HT1080 (cell line): ENCODE measurements at places on chromosomes 16 and 17. TPM values are rescaled to one million over a fixed set of nuclear protein-coding genes. Genes with fewer than 3 reads are reported as not detected.
A peak's percentile ranks its signal among the peaks of the same experiment; 100 is the strongest.

The NTN3 gene
- total RNA-seq = not detected in 2 replicates

- DNase-seq = peak; percentile 61
Observed at GRCh38 chr16:87436225-87437172, 44.4 kb downstream of the MAP1LC3B start.

The ZFHX3 gene
- 2.7 and 3.0 TPM in 2 replicates for total RNA-seq

DNA sequence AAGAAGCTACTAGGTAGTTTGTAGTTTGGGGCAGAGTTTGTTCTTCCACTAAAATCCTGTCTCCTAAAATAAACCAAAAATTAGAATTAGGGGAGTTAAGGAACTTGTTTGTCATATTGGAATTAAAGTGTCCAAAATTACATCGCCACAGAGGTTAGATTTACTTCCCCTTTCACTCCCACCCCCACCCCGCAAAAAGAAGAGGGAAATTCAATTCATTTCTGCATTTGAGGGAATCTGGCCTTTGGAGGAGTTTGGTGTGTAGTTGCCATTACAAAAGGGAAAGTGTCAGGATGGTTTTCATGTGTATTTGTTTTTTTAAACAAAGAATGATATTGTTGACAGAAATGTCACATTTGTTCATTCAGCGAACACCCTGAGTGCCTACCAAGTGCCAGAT is 5.8 kb downstream of the TMEM97 start:
- DNase-seq = no peak

The RNU2-1 gene
- total RNA-seq = not detected in 2 replicates

The CIBAR2 gene
- not detected in 2 replicates for total RNA-seq

The STX1B gene
- 1.0 and 2.1 TPM in 2 replicates for total RNA-seq

The BCAS3 gene
- 2.3 and 8.0 TPM in 2 replicates for total RNA-seq

- no peak for DNase-seq
Observed at GRCh38 chr17:76434870-76435269, 18.1 kb downstream of the UBE2O start.

DNA sequence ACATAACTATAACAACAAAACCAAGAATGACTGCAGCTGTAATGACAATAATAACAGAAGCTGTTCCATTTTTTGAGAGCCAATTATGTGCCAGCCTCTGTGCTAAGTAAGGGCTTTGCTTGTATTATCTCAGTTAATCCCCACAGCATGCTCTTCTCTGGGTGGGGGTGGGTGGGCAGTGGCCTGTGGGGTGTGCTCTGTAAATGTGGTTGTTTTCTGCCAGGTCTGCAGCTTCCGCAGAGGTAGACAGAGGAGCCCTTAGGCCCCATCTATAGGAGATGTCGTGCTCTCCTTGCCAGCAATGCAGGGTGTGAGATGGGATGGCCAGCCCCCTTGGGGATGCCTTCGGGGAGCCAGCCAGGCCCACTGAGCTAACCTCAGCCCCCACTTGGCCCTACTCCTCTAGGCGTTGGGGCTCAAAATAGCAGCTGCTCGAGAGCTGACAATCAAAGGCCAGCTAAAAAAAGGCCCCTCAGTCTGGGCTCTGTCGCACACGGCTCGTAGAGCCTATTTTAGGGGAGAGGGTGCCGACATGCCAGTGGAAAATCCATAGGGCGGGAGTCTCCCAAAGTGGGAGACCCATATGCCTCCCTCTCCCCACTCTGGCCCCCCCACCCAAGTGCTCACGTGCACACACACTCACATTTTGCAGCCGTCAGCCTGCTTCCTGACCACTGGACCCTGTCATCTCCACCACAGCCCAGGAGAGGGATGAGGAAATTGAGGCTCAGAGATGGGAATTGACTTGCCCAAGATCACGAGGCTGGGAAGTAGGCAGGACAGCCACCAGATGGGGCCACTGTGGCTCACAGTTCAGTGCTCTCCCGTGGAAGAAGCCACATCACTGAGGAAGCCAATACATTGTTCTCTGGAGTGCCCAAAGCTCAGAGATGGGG is 15.8 kb downstream of the CDH16 start:
- no peak for DNase-seq

The TLCD3A gene
- 27.0 and 39.4 TPM in 2 replicates for total RNA-seq

The PCTP gene
- 7.9 and 8.1 TPM in 2 replicates for total RNA-seq

GRCh38 chr17:8838551-8839095 is 28.9 kb downstream of the PIK3R6 start:
- no peak for DNase-seq

The LRRC37A gene
- 1.2 and 1.4 TPM in 2 replicates for total RNA-seq

DNA sequence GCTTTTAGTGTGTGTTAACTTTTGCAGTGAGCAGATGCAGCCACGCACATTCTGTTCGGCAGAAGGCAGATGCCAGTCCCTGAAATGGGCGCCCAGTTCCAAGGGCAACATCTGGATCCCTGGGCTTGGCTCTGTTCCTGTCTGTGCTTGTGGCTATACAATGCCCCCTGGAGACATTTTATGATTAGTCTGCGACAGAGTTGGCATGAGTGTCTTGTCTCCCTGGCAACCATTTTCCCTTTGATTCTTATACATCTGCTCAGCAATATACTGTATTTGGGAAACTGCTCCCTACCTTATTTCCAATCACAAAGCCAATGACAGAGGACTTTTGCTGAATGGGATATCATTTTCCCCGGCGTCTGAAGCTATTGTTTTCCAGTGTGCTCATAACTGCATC is 1629.5 kb upstream of the GOT2 start:
- no peak for DNase-seq

DNA sequence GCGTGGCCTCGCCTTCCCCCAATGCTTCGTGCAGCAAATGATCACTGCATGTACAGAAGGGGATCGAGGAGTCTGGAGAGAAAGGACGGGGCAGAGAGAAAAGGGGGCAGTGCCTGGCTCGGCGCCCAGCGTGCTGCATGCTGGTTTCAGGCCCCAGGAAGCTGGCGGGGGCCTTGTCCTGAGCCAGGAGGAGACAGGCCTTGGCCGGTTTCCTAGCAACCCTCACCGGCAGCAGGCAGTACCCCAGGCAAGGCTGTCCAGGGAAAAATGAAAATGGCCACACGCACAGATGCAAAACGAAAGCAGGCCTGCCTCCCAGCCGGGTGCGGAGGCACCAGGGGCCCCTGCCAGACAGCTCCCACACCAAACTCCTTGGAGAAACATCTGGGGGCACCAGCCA is 126.3 kb downstream of the ZFHX3 start:
- DNase-seq = no peak

DNA sequence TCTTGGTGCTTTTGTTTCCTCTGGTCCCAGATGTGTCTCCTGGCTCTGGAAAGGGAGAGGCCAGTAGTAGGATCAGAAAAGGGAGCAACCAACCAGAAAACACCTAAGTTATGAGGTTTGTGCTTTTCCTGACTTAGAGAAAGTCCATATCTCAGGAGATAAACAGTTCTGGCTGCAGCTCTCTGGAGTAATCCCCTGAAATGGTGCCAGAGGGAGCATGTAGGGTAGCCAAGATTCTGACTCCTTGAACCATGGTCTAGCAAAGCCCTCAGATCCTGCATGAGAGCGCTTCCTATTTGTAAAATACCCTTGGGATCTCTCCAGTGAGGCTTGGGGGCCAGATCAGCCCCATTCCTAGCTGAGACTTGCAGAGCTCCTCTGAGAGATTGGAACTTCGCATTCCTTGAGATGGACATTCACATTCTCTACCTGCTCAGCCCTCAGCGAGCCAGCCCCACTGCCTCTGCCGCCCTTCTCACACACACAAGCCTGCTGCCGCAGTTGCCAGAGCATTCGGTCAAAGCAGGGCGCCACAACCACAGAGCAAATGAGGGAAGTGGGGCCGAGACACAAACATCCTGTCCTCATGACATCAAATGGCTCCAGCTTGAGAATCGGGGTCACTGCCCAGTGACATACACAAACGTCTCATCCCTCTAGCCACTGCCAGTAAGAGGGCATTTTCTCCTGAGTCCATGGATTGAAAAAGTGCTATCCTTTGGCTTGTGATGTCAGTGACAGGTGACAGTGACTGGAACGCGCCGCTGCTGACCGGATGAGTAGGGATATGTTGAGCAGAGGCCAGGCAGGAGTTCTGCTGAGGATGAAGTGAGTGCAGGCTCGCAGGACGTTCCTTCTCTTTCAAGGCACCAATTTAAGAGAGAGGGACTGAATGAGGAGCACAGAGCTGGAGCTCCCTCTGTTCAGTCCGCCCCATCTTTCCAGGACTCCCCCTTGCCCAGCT is 5.0 kb downstream of the ABHD15 start:
- no peak for DNase-seq
